ENCODE measurements at places on chromosomes 2 and 18.

GRCh38 chr2:32564417-32565035 is 63.3 kb upstream of the TTC27 start:
- no peaks in the 10 kb centered on the region for H3K27me3 ChIP-seq
- peaks cover 10% of the 10 kb centered on the region for H3K4me1 ChIP-seq
- H3K27ac ChIP-seq, result no peak overlapping the region
- DNase-seq, result no peak
- H3K36me3 ChIP-seq, result peaks cover 45% of the 10 kb centered on the region

DNA sequence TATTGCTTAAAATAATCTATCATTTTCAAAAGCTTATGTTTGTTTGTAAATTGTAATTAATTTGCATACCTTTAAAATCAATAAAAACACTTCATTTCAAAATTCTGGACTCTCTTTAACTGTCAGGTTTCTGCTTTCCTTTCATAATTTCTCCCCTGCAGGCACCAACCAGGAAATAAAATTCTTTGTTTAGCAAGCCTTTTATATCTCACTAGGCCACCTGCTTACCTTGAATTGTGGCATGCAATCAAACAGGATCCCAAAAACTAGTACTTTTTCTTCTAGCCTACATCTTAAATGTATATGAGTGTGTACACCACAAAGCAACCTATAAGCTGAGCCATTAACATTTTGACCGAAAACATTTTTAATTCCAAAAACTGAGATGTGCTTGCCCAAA is 233.1 kb downstream of the NR4A2 start:
- H3K4me1 ChIP-seq, result no peaks in the 10 kb centered on the region
- no peak for DNase-seq
- H3K4me3 ChIP-seq, result no peak overlapping the region
- H3K36me3 ChIP-seq, result no peaks in the 10 kb centered on the region

DNA sequence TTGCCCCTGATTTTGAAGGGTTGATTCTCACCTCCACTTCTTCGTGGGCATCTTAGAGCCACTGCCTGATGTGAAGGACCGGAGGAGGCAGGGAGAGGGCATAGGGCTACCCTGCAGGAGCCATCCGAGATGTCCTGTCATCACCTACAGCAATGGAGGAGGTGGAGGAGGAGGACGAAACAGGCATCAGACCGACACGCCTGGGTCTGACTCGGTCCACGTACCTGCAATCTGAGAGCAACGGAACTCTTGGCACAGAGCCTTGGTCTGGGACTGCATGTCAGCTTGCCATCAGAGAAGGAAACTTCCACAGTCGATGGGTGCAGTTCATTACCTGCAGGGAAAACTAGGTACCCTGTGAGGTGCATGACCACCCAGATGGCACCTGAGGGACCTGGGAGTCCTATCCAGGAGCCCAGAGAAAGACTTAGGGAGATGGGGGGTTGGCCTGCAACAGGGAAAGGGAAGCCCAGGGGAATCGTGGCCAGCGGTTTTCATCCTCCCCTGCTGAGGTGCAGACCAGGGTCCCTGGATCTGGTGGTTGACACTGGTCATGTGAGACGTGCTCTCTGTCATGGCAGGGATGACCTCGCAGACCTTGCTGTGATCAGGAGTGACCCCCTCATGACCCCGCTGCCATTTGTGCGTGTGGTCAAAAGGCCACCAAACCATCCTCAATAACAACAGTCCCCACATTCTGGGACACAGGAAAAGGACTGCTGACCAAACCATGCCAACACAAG is 190.8 kb downstream of the SEPTIN10 start:
- H3K27ac ChIP-seq, result no peak overlapping the region
- no peak for DNase-seq
- H3K27me3 ChIP-seq, result peaks cover 6% of the 10 kb centered on the region
- H3K4me1 ChIP-seq, result no peaks in the 10 kb centered on the region

GRCh38 chr2:207768866-207769596 is 675 bp downstream of the FZD5 start:
- H3K27me3 ChIP-seq, result peaks cover 50% of the 10 kb centered on the region
- peaks cover 4% of the 10 kb centered on the region for H3K36me3 ChIP-seq
- peak; percentile 3 for DNase-seq
- H3K27ac ChIP-seq, result peak overlapping the region; percentile 12

DNA sequence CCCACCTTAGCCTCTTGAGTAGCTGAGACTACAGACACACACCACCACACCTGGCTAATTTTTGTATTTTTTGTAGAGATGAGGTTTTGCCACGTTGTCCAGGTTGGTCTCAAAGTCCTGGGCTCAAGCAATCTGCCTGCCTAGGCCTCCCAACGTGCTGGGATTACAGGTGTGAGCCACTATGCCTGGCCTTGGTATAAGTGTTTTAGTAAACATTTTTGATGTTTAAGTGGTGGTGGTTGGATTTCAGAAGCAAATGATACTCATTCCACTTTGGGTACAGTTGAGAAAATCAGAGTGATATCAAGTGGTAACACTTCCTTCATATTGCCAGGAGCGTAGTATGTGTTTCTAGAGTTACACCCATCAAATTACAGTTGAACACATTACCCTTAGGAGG is 25.4 kb downstream of the ACADL start:
- peaks cover 15% of the 10 kb centered on the region for H3K27me3 ChIP-seq
- H3K36me3 ChIP-seq, result no peaks in the 10 kb centered on the region
- H3K4me3 ChIP-seq, result no peak overlapping the region
- H3K4me1 ChIP-seq, result peaks cover 6% of the 10 kb centered on the region
- DNase-seq, result no peak

- H3K4me1 ChIP-seq, result peaks cover 8% of the 10 kb centered on the region
- DNase-seq, result no peak
- no peak overlapping the region for H3K4me3 ChIP-seq
These were observed 61.2 kb downstream of the ATOH8 start for GRCh38 chr2:85814802-85815550.

DNA sequence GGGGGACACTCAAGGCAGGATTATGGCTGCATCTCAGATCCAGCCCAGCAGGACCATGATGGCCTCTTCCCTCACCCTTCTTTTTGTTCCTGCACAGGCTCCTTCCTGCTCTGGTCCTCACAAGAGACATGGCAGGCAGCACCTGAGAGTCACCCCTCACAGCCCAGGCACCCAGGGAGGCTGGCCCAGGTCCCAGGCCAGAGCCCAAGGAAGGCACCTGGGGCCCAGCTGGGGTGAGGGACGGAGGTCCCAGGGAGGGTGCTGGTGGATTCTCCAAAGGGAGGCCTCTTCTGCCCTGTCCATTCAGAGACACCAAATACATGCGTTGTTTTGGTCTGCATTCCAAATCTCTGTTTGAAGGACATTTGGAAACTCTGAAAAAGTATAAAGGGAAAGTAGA is 285.4 kb upstream of the HS6ST1 start:
- no peak overlapping the region for H3K4me3 ChIP-seq
- H3K27ac ChIP-seq, result no peak overlapping the region
- H3K4me1 ChIP-seq, result no peaks in the 10 kb centered on the region
- no peaks in the 10 kb centered on the region for H3K36me3 ChIP-seq
- DNase-seq, result no peak
- no peaks in the 10 kb centered on the region for H3K27me3 ChIP-seq

- DNase-seq, result no peak
- peak overlapping the region; percentile 95 for H3K4me3 ChIP-seq
- peaks cover 18% of the 10 kb centered on the region for H3K36me3 ChIP-seq
- H3K4me1 ChIP-seq, result peaks cover 67% of the 10 kb centered on the region
These were observed 1.2 kb downstream of the NEMP2 start for GRCh38 chr2:190533175-190533967.

GRCh38 chr2:241842620-241843211 is 16.0 kb downstream of the PDCD1 start:
- peak overlapping the region; percentile 69 for H3K4me3 ChIP-seq
- H3K36me3 ChIP-seq, result peaks cover 7% of the 10 kb centered on the region
- peak; percentile 24 for DNase-seq
- H3K4me1 ChIP-seq, result peaks cover 32% of the 10 kb centered on the region
- H3K27me3 ChIP-seq, result peaks cover 8% of the 10 kb centered on the region

DNA sequence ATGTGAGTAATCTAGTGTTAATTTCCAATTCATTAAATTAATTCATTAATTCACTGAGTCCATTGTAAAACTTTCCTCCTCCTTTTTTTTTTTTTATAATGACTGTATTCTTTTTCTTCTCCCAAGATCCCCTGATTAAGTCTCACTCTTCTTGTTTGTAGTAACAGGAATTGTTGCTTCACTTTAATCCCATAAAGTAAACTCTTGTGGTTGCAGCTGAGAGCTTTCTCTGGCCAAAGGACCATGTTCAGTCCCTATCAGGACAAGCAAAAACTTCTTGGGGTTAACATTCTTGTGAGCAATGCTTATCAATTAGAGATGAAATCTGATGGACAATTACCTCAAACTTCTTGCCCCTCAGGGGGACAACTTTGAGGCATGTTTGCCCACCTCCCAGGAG is 400.2 kb upstream of the SPHKAP start:
- no peak overlapping the region for H3K27ac ChIP-seq
- H3K27me3 ChIP-seq, result no peaks in the 10 kb centered on the region
- no peak overlapping the region for H3K4me3 ChIP-seq

DNA sequence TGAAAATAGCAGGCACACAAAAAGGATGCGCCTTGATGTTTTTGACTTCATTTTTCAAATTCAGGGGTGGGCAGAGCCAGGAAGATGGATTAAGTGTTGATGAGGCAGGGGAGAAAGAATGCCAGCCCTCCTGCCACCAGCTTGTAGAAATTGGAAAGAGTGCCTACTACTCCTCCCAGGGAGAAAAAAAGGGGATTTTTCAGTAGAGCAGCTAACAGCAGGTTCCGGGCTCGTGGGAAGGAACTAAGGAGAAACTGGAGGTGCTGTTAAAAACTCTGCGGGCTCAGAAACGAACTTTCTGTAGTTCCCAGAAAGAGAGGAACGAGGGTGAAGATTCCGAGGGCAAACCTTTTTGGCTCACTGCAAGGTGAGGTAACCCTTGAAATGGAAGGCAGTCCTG is 100.1 kb upstream of the MCFD2 start:
- H3K4me3 ChIP-seq, result no peak overlapping the region
- no peak overlapping the region for H3K27ac ChIP-seq
- peaks cover 33% of the 10 kb centered on the region for H3K36me3 ChIP-seq
- no peaks in the 10 kb centered on the region for H3K27me3 ChIP-seq

- peaks cover 74% of the 10 kb centered on the region for H3K4me1 ChIP-seq
- DNase-seq, result no peak
- peaks cover 20% of the 10 kb centered on the region for H3K36me3 ChIP-seq
- no peaks in the 10 kb centered on the region for H3K27me3 ChIP-seq
- peak overlapping the region; percentile 68 for H3K27ac ChIP-seq
These were observed 17.6 kb downstream of the CDC42EP3 start for GRCh38 chr2:37653805-37654378.

GRCh38 chr2:47905386-47906156 is 727 bp downstream of the FBXO11 start:
- peak overlapping the region; percentile 88 for H3K4me3 ChIP-seq
- peaks cover 40% of the 10 kb centered on the region for H3K4me1 ChIP-seq
- H3K27me3 ChIP-seq, result no peaks in the 10 kb centered on the region
- peak overlapping the region; percentile 88 for H3K27ac ChIP-seq
- peak; percentile 53 for DNase-seq

- no peak overlapping the region for H3K27ac ChIP-seq
- H3K36me3 ChIP-seq, result peaks cover 49% of the 10 kb centered on the region
- DNase-seq, result no peak
These were observed 75.8 kb upstream of the WIPF1 start for GRCh38 chr2:174673440-174673839.

GRCh38 chr2:223090039-223090438 is 38.0 kb downstream of the KCNE4 start:
- no peak overlapping the region for H3K27ac ChIP-seq
- H3K4me1 ChIP-seq, result no peaks in the 10 kb centered on the region
- no peaks in the 10 kb centered on the region for H3K27me3 ChIP-seq
- no peak for DNase-seq
- no peaks in the 10 kb centered on the region for H3K36me3 ChIP-seq

- no peak overlapping the region for H3K4me3 ChIP-seq
- no peak overlapping the region for H3K27ac ChIP-seq
- DNase-seq, result no peak
- peaks cover 12% of the 10 kb centered on the region for H3K27me3 ChIP-seq
These were observed 6.1 kb downstream of the ECEL1 start for GRCh38 chr2:232481322-232482140.

GRCh38 chr2:144894612-144895599 is 375.0 kb upstream of the ZEB2 start:
- no peak overlapping the region for H3K27ac ChIP-seq
- H3K4me1 ChIP-seq, result no peaks in the 10 kb centered on the region
- no peak overlapping the region for H3K4me3 ChIP-seq

GRCh38 chr2:101361121-101361520 is 26.2 kb downstream of the CREG2 start:
- H3K4me1 ChIP-seq, result peaks cover 32% of the 10 kb centered on the region
- no peak for DNase-seq
- no peak overlapping the region for H3K27ac ChIP-seq

DNA sequence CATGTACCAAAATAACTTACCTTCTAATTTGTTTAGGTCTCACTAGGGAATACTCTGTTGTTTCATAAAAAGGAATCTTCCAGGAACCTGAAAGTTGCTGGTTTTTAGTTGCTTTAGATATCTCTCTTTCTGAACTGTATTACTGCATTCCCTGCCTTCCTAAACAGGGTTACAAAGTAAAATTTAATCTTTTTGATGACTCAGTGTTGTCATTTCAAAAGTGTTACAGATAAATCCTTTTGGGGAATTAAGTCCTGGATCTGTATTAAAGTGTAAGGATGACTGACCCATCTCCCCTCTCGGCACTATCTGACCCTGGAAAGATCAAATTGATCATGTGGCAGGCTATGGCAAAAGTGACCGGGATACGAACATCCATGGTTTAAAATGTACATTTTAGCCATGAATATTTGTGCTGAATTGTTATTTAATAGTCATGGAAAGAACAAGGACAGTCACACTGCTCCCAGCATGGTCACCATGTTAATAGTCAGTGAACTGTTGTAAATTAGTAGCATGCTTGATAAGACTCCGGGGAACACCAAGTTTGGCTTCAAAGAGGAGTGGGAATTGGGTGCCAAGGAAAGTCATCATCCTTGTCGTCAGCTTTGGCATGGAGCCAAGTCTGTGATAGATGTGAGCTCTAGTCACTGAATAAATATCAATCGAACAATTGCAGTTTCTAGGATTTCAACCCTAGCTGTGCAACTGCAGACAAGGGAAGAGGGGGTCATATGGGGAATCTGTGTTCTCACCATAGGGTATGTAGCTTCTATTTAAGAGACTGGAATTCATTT is 4.2 kb downstream of the PLEKHA3 start:
- no peak overlapping the region for H3K27ac ChIP-seq
- no peaks in the 10 kb centered on the region for H3K27me3 ChIP-seq
- H3K4me1 ChIP-seq, result peaks cover 43% of the 10 kb centered on the region
- H3K36me3 ChIP-seq, result peaks cover 25% of the 10 kb centered on the region
- H3K4me3 ChIP-seq, result no peak overlapping the region

- H3K27ac ChIP-seq, result no peak overlapping the region
- H3K4me3 ChIP-seq, result no peak overlapping the region
- H3K36me3 ChIP-seq, result no peaks in the 10 kb centered on the region
- no peak for DNase-seq
- no peaks in the 10 kb centered on the region for H3K4me1 ChIP-seq
- H3K27me3 ChIP-seq, result peaks cover 2% of the 10 kb centered on the region
These were observed 64.9 kb downstream of the PPP1R1C start for GRCh38 chr2:182050333-182051135.
